ENCODE measurements at places on chromosomes 1 and 21. TPM values are rescaled to one million over a fixed set of nuclear protein-coding genes. Genes with fewer than 3 reads are reported as not detected.

AUNIP gene
- polyA plus RNA-seq = 4.0 TPM

TIE1 gene
- 42.6 TPM for polyA plus RNA-seq

IQGAP3 gene
- polyA plus RNA-seq = 11.3 TPM

DNA sequence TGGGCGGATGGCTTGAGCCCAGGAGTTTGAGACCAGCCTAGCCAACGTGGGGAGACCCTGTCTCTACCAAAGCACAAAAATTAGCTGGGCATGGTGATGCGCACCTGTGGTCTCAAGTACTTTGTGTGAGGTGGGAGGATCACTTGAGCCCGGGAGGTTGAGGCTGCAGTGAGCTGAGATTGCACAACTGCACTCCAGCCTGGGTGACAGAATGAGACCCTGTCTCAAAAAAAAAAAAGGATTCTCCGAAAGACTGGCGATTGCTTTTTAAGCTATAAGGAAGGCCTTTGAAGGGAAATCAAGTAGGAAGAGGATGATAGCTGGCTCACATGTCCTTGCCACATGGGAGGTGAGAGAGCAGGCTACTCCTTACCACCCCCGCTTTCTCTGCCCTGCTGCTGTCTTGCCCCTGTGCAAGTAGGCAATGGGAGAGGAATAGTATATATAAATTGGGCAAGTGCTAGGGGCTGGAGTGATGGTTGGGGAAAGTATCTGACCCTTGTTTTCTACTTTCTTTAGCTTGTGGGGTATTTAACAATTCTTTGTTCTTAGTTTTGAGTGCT is 3.8 kb upstream of the LAMTOR5 start:
- no peak for DNase-seq

USP21 gene
- polyA plus RNA-seq = 47.9 TPM

DNA sequence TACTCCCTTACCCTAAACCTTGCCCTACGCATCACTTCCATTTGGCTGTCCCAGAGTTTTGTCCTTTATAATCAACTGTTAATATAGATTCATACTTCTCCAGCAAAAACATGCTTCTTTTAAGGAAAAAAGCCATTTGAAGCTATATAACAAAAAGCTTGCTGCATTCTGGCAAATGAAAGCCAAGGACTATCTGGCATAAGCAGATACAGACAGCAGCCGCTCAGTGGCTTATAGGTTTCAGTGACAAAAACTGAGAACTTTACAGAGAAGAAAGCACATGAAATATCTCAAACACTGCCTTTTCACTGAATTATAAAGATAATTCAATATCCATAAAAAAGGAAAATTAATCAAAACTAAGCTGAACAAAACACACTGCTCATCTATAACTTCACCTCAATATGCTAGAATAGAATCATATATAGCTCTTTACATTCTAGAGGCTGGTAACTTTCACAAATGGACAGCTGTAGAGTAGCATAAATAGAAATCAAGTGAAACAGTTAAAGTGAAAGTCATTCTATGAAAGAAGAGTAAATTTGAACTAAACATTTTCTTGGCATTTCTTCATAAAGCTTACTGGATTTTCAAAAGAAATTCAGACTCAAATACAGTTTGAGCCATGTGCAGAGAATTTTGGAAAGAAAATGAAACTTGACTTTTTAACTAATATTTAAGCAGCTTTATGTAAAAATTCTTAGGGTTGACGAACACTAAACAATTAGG is 19.6 kb downstream of the CDC42BPA start:
- no peak for DNase-seq

- DNase-seq = no peak
Observed at GRCh38 chr1:214335567-214335966, 54.6 kb downstream of the SMYD2 start.

DNA sequence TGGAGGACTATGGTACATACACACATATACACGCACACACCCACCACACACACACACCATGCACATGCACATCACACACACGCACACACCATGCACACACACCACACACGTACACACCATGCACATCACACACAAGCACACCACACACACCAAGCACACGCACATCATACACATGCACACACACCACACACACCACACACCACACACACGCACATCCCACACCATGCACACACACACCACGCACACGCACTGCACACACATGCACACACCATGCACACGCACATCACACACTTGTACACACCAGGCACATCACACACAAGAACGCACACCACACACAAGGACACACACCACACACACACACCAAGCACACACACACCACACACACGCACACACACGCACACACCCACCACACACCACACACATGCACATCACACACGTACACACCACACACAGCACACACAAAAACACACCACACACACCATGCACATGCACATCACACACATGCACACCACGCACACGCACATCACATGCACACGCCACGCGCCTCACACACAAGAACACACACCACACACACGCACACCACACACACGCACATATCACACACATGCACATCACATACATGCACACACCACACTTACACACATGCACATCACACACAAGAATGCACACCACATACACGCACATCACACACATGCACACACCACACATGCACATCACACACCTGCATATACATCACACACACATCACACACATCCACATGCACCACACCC is 9.2 kb downstream of the PDE9A start:
- DNase-seq = no peak

DNA sequence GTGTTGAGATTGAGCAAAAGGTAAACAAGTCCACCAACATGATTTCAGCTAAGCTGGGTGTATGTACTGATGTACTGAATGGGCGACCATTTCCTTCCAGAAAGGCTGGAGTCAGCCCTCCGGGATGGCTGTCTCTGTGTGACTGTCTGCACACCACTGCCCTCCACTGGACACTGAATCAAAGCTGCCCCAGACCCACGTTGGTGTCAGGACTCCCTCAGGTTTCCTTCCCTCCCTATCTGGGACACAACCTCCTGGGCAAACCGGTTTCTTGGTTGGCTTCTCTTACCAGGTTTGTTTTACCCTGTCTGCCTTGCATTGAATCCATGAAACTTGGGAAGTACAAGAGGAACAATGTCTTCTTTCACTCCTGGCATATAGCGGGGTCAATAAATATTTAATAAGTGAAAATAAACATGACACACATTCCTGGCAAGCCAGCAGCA is 5.3 kb upstream of the SRP9 start:
- DNase-seq = peak; percentile 85

SLC30A2 gene
- 4.9 TPM for polyA plus RNA-seq

- DNase-seq = peak; percentile 78
Observed at GRCh38 chr1:8848663-8849386, 29.7 kb downstream of the ENO1 start.

- DNase-seq = no peak
Observed at GRCh38 chr1:244346972-244347618, 104.6 kb downstream of the ADSS2 start.

TBX15 gene
- 0.17 TPM for polyA plus RNA-seq

PIK3CD gene
- 5.9 TPM for polyA plus RNA-seq

NEGR1 gene
- polyA plus RNA-seq = 4.3 TPM

- DNase-seq = no peak
Observed at GRCh38 chr1:81197591-81197990, 603.1 kb upstream of the ADGRL2 start.

DNA sequence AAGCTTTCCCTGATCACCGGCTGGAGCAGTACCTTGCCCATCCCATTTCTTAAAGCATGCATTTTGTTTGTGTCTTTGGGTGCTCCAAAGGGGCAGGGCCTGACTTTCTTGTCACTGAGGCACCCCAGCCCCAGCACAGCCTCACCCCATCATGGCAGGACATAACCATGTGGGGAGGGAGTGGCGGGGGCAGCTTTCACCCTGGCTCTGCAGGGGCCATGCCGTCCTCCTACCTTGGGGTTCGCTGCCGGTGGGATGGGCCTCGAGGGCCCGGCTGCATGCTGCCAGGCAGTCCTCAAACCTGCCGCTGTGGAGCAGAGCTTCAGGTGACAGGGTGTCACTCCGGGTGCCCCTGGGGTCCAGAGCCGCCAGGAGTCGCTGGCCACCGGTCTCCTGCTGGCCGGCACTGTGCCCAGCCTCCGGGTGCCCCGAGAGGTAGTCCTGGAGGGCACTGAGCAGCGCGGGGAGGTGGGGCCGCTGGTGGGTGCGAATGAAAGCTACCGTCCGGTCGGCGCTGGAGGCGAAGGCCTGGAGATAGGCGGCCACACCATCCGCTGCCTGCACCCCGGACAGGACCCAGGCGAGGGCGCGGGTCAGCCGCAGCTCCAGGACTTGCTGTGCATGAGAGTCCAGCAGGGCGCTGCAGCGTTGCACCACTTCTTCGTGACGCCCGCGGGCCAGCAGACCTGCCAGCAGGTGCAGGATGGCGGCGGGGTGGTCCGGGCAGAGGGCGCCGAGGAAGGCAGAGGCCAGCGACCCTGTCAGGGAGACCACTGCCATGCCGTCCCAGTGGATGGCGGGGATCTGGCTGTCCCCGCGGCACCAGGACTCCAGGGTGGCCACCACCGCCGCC is 1.5 kb downstream of the TTC34 start:
- no peak for DNase-seq

DNA sequence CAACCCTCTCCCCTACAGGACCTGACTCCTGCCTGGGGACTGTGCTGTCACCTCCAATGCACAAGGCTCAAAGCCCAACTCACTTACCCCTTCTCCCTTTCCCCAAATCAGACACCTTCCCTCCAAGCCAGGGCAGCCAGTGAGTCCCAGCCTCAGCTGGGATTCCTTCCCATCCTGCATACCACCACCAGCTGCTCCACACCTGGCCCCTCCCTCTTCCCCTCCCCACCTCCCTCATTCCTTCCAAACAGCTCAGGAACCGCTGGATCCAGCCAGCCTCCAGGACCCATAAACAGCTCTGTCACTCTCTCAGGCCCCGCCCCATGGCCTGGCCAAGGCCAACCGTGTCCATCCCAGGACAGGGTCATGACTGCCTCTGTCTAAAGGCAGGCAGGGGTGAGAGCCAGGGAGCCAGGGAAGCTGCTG is 41.4 kb downstream of the ACOT7 start:
- no peak for DNase-seq

CLCA4 gene
- polyA plus RNA-seq = not detected

DNA sequence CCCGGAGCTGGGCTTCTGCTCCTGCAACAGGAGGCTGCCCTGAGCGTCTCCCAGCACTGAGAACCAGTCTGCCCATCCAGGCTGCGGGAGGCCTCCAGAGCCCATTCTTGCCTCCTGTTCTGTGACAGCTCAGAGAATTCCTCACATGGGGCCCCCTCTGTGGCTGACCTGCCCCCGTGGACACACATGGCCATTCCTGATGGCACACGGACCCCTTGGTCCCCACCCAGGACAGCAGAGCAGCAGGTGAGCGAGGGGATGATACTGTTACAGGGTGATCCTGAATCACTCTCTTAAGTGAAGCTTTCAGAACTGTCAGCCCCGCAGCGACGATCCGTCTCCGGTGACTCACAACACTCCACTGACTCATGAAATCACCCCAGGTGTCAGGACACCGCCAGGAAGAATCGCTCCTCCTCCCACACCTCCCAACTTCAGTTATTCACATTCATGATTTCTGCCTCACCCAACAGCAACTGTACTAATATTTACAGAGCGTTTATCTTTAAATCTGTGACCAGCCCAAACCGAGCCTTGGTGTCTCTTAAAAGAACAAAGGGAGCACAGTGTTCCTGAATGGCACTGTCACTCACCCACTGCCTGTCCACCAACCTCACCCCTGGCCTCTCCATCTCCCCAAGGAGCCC is 22.5 kb downstream of the CHD5 start:
- DNase-seq = no peak

SPATA17 gene
- 14.5 TPM for polyA plus RNA-seq

GRCh38 chr1:77281491-77282186 is at the start of gene AK5:
TSS of gene AK5 (plus strand) at chr1:77282019. CDS start at chr1:77282314, 295 bp downstream.
- DNase-seq = no peak

COL24A1 gene
- 1.4 TPM for polyA plus RNA-seq

GBP6 gene
- polyA plus RNA-seq = not detected

PGBD5 gene
- 6.0 TPM for polyA plus RNA-seq

SPATA6 gene
- polyA plus RNA-seq = 15.9 TPM

GRCh38 chr1:114558544-114558943 is 22.9 kb downstream of the BCAS2 start:
- DNase-seq = no peak

GRCh38 chr1:45785583-45785982 is 17.8 kb upstream of the MAST2 start:
- no peak for DNase-seq

PROK1 gene
- polyA plus RNA-seq = 0.48 TPM

DNA sequence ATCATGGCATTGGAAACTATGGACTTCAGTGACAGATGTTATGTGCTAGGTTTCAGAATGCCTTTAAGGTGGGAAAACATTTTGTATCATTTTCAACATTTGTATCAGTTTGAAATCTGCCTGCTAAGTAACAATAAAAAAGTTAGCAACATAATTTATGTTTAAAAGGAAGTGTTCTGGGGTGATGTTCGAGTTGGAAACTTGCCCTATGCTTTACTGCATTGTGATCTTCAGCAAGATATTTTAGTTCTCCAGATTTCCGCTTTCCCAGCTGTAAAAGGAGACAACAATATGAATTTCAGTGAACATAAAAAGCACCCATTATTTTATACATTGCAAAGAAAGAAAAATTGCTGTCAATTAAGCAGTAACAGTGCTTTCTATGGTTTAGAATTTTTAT is 187.4 kb downstream of the DISC1 start:
- no peak for DNase-seq

GRCh38 chr1:223210788-223211120 is 67.7 kb upstream of the TLR5 start:
- DNase-seq = no peak

DNA sequence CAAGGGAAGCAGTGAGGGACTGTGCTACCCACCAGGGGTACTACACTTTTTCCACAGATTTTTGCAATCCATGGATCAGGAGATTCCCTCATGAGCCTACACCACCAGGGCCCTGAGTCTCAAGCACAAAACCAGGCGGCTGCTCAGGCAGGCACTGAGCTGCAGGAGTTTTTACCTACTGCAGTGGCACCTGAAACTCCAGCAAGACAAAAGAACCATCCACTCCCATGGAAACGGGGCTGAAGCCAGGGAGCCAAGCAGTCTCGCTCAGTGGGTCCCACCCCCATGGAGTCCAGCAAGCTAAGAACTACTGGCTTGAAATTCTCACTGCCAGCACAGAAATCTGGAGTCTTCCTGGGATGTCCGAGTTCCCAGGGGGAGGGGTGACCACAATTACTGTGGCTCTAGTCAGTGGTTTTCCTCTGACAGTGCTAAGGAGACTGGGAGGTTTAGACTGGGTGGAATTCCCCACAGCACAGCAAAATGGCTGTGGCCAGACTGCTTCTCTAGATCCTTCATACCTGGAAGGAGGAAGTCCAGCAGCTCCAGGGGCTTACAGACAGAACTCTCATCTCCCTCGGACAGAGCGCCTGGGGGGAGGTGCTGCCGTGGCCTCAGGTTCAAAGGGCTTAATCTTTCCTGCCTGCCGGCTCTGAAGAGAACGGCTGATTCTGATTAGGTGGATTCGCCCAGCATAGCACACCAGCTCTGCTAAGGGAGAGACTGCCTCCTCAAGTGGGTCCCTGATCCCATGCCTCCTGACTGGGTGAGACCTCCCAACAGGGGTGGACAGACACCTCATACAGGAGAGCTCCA is 437.8 kb downstream of the LTN1 start:
- no peak for DNase-seq

All from right renal cortex interstitium (tissue), 3 donors.